ENCODE measurements at places on chromosomes 4 and X.
A peak's percentile ranks its signal among the peaks of the same experiment; 100 is the strongest.

- DNase-seq: peak; percentile 86
These were observed 47.2 kb upstream of the LAS1L start for GRCh38 chrX:65581661-65582339.

DNA sequence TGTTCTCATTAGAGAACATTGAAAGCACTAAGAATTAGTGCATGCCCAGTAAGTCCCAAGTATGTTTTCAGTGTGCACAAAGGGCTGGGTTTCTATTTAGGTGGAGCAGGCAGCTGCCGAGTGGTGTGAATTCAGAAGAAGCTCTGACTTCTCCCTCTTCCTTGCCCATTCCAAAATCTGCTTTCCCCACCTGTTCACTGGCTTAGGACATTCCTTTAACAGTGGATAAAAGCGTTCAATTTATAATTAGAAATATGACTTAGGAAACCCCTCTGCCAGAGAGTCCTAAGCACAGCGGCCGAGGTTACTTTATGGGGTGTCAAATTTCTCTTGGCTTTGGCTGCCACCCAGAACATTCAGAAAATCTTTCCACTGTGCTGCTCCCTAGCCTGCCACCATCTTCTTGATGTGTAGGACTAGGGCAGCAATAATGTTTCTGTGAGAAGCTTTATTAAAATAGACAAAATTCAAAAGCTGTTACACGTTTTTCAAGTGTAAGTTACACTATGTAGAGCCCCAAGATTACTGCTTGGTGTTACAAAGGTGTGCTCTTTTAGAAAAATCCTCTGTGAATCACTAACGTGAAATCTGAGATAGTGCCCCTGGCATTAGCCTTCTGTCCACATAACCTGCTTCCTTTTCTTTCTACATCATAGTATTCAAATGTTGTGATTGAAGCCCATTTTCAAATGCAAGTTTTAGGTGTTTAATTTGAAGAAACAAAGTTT is 191.6 kb upstream of the ANKRD50 start:
- DNase-seq: no peak

DNA sequence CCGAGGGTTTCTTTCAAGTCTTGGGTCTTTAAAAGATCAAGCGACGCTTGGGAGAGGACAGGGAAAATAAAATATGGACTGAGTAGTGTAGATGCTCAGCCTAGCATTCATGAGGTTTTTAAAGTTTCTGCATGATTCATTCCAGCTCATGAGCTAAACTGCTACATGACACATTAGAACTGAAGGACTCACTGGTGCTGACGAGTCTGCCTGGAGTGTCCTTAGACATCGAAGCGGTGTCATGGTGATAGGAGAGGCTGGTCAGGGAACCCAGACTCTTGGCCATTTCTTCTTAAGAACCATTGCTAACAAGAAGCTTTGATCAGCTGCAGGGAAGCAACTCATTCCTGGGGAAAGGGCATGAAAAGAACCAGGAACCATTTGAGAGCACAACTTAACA is 158.6 kb downstream of the TRIML1 start:
- DNase-seq: no peak

GRCh38 chr4:25797136-25797535 is 65.7 kb downstream of the SEL1L3 start:
- no peak for DNase-seq

- DNase-seq: no peak
These were observed 91.4 kb downstream of the SLC39A8 start for GRCh38 chr4:102253860-102254259.

DNA sequence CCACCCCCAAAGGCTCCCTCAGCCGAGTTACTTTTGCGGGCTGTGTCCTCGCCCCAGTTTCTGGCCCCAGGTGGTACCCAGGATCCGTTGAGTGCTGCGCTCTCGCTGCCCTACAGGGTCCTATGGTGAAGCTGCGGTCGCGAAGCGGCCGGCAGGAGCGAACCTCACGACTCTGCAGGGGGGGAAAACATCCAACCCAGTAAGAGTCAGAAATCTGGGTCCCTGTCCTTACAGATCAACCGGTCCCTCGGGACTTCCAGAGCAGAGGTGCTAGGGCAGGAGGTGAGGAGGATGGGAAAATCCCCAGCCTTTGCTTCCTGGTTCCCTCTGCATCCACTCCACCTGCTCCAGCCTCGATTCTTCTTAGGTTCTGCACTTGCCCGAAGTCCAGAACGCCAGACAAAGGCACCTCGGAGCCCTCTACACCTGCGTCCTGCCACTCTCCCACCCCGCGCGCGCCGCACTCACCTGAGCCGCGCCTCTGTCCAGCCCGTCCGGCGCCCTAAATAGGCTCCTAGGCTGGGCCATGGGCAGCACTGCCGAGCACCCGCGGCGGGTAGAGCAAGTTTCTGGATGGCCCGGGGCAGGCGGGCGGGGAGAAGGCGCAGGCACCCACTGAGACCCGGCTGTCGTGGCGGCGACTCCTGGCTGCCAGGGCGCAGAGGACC is at the start of gene HS3ST1:
Gene HS3ST1 (minus strand): TSS at position 664 of the 668 bp plus-strand sequence. CDS start 28,889 bp downstream, outside the sequence.
- DNase-seq: no peak

DNA sequence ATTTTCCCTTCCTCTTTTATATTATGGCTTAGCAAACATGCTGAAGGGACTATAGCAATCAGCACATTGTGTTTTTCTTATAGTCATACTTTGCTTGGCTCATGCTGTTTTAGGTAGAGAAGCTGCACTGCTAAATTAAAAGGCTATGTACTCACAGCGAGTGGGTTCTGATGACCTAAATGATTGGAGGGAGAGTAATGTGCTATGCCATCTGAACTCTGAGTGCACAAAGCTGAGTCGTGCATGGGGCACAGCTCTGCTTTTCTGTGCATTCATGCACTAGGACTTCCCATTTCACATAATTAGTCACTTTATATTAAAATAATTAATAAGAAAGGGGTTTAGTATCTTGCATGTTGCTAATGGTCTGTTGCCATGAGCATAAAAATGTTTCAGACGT is 132.7 kb upstream of the ADGRL3 start:
- no peak for DNase-seq

GRCh38 chrX:112197840-112198239 is 115.3 kb upstream of the TRPC5 start:
- DNase-seq: no peak

GRCh38 chrX:131633285-131633917 is 89.5 kb downstream of the OR13H1 start:
- DNase-seq: peak; percentile 79

DNA sequence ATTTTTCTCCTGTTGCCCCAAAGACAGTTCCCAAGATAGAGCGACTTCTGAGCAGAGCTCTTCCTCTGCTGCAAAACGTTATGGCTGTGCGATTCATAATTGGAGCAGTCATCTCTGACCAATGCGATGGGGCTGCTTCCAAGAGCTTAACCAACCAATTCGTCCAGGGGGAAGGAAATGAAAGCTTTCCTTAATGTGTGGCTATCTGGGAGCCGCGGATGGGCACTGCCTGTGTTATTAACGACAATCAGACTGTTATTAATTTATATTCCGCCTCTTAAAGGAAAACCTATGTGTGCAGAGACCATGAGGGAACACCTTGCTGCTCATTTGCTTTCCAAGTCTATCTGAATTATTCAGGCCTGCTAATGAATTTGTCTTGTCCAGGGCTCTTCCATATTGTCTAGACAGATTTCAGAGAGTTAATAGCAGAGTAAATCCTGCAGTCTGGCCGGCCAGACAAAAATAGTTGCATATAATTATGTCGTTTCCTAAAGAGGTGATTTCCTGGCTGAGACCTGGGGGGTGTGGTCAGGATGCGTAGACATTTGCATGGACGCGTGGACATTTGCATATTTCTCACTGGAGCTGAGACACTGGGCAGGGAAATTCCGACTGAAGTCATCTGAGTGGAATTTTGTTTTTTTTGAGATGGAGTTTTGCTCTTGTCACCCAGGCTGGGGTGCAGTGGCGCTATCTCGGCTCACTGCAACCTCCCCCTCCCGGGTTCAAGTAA is 135.4 kb downstream of the HMX1 start:
- no peak for DNase-seq

DNA sequence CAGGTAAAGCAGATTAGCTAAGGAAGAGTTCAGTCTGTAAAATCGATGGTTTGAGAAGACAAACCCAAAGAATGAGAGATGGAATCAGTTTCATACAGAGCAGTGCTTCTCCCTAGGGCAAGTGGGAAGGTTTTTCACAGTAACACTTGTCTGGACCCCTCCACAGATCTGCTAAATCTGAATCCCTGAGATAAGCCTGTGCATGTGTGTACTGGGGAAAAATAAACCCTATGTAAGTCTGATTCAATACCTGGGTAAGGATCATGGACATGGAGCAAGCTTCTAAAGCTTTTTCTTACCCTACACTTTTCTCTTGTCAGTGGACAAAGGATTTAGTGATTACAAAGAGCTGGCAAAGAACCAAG is 13.6 kb downstream of the ELOVL6 start:
- DNase-seq: no peak

GRCh38 chr4:155667568-155668511 is 1.2 kb downstream of the GUCY1A1 start:
- DNase-seq: peak; percentile 60

GRCh38 chr4:23091711-23092110 is 399.0 kb downstream of the GBA3 start:
- DNase-seq: no peak

GRCh38 chrX:118702741-118703140 is 24.7 kb upstream of the IL13RA1 start:
- no peak for DNase-seq

DNA sequence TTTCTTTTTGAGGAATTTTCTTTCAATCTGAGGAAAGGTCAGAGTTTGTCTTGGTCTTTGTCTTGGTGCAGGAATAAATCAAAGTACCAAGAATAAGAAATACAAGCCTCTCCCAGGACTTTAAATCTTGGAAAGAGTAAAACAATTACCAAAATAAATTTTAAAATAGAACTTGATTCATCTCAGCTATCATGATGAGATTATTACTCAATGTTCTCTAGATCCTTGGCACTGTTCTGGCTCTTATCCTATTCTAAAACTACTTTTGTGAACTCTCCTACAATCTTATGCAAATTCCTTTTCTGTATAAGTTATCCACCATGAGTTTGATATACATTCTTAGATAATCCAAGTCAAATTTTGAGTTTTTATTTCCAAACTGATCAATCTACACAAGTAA is 464.3 kb downstream of the PPARGC1A start:
- DNase-seq: no peak

GRCh38 chrX:133090236-133090809 is 6.6 kb downstream of the USP26 start:
- DNase-seq: no peak

- DNase-seq: no peak
These were observed 265.2 kb upstream of the BOD1L1 start for GRCh38 chr4:13892739-13893105.

GRCh38 chr4:113962016-113962347 is 17.5 kb downstream of the ARSJ start:
- DNase-seq: no peak

DNA sequence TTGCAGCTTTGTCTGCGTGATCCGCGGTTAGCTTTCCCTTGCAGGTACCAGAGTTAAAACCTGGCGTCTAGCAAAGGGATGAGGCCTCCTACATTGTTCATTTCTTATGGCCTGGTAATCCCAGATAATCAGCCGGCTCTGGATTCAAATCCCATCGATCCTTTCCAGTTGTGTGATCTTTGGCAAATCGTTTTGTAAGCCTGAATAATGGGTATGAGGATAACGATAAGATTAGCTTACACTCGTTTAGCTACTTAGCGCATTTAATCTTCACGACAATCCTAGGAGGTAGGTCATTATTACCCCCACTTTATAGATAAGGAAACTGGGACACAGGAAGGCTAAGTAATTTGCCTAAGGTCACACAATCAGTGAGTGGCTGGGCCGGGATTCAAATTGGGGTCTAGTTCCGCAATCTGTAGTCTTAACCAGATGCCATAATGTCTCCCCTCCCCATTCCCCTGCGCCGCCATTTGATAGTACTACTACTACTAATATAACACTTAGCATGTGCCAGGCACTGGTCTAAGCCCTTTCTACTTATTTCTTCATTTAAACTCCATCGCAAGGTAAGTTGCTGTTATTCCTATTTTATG is 1.7 kb upstream of the UBA1 start:
- no peak for DNase-seq

GRCh38 chrX:13077168-13077567 is 32.7 kb upstream of the FAM9C start:
- DNase-seq: peak; percentile 71

DNA sequence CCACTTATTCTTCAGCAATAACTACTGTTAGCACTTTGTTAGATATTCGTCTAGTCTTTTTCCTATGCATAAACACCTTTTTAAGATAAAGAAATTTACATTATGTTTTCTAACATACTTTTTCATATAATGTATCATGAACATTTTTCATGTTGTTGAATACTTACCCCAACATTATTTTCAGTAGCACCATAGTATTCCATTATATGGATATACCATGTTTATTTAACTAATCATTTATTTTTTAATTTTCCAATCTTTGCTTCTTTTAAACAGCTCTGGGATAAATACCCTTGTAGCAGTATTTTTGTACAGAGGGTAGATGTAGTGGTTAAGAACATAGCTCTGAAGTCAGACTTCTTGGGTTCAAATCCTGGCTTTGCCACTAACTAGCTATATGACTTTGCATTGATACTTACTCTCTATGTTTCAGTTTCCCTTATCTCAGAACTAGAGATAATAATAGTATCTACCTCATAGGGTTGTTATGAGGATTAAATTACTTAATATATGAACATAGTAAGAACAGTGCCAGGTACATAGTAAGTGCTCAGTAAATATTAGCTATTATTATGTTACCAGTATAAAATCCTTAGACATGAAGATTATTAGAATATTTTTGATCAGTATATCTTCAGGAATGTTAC is 11.3 kb downstream of the EXOC1 start:
- DNase-seq: no peak

GRCh38 chr4:3500634-3501101 is 31.6 kb downstream of the LRPAP1 start:
- DNase-seq: no peak

- DNase-seq: no peak
These were observed 732.6 kb upstream of the LCORL start for GRCh38 chr4:18754180-18754579.
